ENCODE measurements at places on chromosomes 12 and 14.

- DNase-seq = no peak
Measured at GRCh38 chr12:68234140-68234539, 8.5 kb upstream of the IL26 start.

GRCh38 chr12:77045183-77045582 is 20.2 kb downstream of the E2F7 start:
- no peak for DNase-seq

GRCh38 chr14:61341275-61342206 is 20.2 kb downstream of the PRKCH start:
- no peak for DNase-seq

- DNase-seq = no peak
Measured at GRCh38 chr12:15689751-15690191, 99.4 kb downstream of the EPS8 start.

GRCh38 chr12:82412246-82412645 is 53.9 kb downstream of the METTL25 start:
- no peak for DNase-seq

Data from right hindlimb (tissue), 1 donor.